ENCODE measurements at places on chromosomes 5 and 9. TPM values are rescaled to one million over a fixed set of nuclear protein-coding genes. Genes with fewer than 3 reads are reported as not detected.

THBS4 gene
- 8.2 TPM for total RNA-seq

DNA sequence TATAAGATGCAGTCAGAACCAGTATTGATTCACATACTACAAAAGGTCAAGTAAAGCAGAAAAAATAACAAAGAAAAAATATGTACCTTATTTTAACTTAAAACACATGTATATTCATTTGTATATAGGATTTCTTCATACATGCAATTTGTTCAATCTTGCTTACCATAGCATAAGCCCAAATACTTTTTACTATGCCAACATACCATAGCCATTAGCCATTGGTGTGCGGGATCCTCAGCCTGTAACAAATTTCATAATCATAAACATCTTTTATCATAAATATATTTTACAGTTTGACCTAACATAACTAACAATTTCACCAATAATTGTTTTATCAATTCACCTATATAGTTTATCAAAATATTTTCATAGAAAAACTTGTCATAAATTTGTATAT lies 51.1 kb downstream of the MPDZ start:
- DNase-seq, result no peak
- no peaks in the 10 kb centered on the region for H3K4me1 ChIP-seq
- H3K36me3 ChIP-seq, result no peaks in the 10 kb centered on the region
- no peaks in the 10 kb centered on the region for H3K27me3 ChIP-seq
- no peak overlapping the region for H3K27ac ChIP-seq

DNA sequence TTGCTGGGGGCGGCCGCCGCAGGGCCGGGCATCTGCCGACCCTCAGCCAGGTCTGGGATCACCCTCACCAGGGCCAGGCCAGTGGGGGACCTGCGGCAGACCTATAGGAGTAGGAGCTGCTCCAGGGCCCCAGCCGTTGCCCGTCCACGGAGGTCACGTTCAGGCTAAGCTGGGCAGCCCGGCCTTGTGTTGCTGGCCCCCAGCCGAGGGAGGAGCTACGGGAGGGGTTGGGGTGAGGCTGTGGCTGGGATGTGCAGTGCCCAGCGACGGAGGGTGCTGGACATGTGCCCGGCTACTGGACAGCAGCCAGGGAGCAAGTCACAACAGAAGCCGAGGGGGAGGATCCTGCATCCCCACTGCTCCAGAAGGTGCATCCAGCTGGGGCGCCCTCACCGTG lies 39.6 kb upstream of the SLC6A19 start:
- H3K27ac ChIP-seq, result peak overlapping the region; percentile 22
- H3K4me3 ChIP-seq, result no peak overlapping the region
- H3K4me1 ChIP-seq, result peaks cover 3% of the 10 kb centered on the region
- H3K27me3 ChIP-seq, result peaks cover 7% of the 10 kb centered on the region
- peak; percentile 60 for DNase-seq
- H3K36me3 ChIP-seq, result no peaks in the 10 kb centered on the region

ENTPD2 gene
- 14.8 TPM for total RNA-seq

- H3K4me3 ChIP-seq, result no peak overlapping the region
- H3K36me3 ChIP-seq, result no peaks in the 10 kb centered on the region
- H3K27me3 ChIP-seq, result no peaks in the 10 kb centered on the region
- DNase-seq, result no peak
Observed at GRCh38 chr9:69213647-69214046, 39.6 kb downstream of the TJP2 start.

SPINK4 gene
- total RNA-seq, result 6.6 TPM

DNA sequence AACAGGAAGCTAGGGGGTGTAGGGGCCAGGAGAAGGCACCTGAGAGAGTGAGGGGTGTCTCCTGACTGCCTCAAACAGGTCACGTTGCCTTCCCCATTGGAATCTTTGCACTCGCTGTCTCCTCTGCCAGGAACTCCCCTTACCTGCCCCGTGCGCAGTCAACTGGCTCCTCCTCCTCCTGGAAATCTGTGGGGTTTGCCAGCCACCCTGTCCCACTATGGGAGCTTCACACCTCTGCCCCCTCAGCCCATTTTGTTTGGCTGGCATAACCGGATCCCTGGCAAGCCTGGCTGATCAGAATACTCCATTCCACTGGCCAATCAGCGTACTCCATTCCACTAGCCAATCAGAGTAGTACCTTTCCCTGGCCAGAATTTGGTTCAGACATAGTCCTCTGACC lies 10.4 kb upstream of the SLC34A1 start:
- no peaks in the 10 kb centered on the region for H3K36me3 ChIP-seq
- H3K4me1 ChIP-seq, result peaks cover 13% of the 10 kb centered on the region
- no peak overlapping the region for H3K27ac ChIP-seq
- H3K27me3 ChIP-seq, result no peaks in the 10 kb centered on the region
- DNase-seq, result no peak

- no peak overlapping the region for H3K27ac ChIP-seq
- no peak for DNase-seq
- no peaks in the 10 kb centered on the region for H3K36me3 ChIP-seq
- no peaks in the 10 kb centered on the region for H3K4me1 ChIP-seq
- no peak overlapping the region for H3K4me3 ChIP-seq
Observed at GRCh38 chr5:123382252-123382651, 41.0 kb downstream of the CEP120 start.

MPDZ gene
- total RNA-seq, result 13.2 TPM

DNA sequence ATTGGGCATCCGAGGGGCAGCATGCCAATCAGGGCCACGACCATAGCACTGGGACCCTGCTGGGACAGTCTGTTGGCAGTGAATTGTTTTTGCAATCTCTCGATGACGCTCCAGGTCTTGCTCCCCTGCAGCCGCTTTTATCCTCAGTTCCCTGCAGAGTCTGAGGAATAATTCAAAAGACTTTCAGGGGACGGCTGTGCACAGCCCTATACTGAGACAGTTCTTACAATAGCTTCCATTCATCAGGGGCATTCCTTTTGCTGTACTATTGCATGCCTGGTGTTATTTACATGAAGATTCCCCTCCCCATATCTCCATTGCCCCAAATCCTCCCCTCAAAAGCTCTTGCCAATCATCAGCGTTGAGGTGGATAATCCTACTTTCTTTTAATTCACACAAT lies 163.3 kb upstream of the WWC1 start:
- H3K27me3 ChIP-seq, result no peaks in the 10 kb centered on the region
- no peak overlapping the region for H3K4me3 ChIP-seq
- H3K27ac ChIP-seq, result no peak overlapping the region
- H3K4me1 ChIP-seq, result no peaks in the 10 kb centered on the region

ALDH1A1 gene
- total RNA-seq, result 566 TPM

Data from transverse colon (tissue), 4 donors.